Stimulated activated CD4-positive, alpha-beta T cell treated with anti-CD3 and anti-CD28 coated beads, Interleukin-4, amount 100 ng/mL, for 48 hours (primary cell): ENCODE measurements at places on chromosomes 2 and 18.
A peak's percentile ranks its signal among the peaks of the same experiment; 100 is the strongest.

DNA sequence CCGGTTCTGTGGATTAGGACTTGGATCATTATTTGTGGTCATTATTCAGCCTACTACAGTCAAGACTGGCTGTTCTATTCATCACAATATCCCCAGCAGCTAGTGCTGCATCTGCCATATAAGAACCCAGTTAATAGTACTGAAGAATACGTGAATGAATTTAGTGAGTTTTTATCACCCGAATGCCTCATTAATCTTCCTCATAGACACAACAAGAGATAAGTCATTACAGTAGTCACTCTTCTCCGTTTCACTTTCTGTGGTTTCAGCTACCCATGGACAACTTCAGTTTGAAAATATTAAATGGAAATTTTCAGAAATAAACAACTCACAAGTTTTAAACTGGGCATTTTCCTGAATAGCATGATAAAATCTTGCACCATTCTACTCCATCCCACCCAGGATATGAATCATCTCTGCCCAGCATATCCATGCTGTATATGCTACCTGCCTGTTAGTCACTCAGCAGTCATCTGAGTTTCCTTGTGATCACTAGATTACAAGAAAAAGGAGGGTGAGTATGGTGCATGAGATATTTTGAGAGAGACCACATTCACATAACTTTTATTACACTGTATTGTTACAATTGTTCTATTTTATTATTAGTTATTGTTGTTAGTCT lies 363.7 kb upstream of the CHAC2 start:
- DNase-seq = no peak

GRCh38 chr2:101081375-101081907 lies 69.7 kb downstream of the TBC1D8 start:
- DNase-seq = no peak

DNA sequence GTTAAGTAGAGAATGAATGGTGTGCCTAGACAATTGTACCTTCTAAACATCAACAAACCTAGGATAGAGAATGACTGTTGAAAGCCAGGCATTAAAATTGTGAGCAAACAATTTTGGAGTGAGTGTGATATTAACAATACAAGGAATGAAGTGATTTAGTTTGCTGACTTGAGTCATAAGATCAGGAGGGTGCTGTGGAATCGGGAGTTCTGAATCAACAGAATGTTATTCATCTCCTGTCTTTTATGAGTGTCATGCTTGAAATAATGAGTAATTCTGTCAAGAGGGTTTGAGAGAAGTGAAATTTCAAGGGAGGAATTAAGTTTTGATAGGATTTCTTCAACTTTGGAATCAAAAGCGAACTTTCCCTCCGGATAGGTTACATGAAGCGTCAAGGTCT lies 214.4 kb upstream of the DSEL start:
- no peak for DNase-seq

GRCh38 chr18:48932822-48933510 lies 17.8 kb downstream of the SMAD7 start:
- DNase-seq = no peak

GRCh38 chr2:42928161-42928691 lies 135.8 kb upstream of the HAAO start:
- DNase-seq = no peak

- DNase-seq = no peak
These were observed 13.3 kb downstream of the CNOT11 start for GRCh38 chr2:101265893-101266499.

GRCh38 chr2:208306291-208306690 lies 40.2 kb downstream of the PIKFYVE start:
- no peak for DNase-seq

- DNase-seq = no peak
These were observed 31.2 kb downstream of the MAP3K2 start for GRCh38 chr2:127356531-127356930.

- DNase-seq = no peak
These were observed 1.6 kb upstream of the ADNP2 start for GRCh38 chr18:80107426-80107825.

GRCh38 chr2:217179854-217180253 lies 320.0 kb upstream of the TNP1 start:
- DNase-seq = no peak

DNA sequence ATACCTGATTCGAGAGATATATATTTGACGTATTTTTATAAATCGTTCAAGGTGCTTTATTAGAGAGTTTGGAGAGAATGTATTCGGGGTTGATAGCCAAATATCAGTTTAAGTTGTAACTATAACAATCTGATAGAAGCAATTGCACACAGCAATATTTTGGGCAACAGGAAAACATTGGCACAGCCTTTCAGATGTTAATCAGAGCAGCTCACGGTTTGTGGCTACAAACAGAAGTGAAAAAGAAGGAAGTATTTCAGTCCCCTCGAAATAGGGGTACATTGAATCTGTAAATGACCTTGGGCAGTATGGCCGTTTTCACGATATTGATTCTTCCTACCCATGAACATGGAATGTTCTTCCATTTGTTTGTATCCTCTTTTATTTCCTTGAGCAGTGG lies 20.6 kb downstream of the SERPINB10 start:
- DNase-seq = no peak

DNA sequence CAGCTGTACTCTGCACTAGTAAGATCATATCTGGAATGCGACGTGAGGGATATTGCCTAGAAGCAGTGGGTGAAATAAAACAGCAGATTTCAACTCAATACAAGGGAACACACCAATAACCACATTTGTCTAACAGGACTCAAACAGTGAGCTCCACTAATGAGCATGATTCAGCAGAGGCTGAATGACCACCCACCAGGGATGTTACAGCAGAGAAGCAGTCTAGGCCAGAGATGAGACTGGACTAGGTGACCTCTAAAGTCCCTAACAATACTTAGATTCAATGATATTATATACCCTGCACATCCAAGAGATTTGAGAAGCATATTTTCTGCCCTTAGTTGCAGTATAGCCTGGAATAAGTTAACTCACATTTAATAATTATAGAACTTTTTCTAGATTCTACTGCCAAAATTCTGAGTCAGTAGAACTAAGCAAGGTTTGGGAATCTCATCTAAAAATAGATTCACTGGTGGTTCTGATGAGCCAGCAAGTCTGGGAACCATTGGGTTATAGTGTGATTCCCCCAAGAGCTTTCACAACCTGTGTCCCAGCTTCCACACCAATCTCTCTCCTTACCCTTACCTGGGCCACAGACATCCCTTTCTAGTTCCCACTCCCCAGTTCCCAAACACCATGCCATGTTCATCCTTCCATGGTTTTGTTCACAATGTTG lies 6.3 kb downstream of the THOC1 start:
- DNase-seq = no peak

- no peak for DNase-seq
These were observed 1242.4 kb upstream of the ACVR2A start for GRCh38 chr2:146602383-146602782.

DNA sequence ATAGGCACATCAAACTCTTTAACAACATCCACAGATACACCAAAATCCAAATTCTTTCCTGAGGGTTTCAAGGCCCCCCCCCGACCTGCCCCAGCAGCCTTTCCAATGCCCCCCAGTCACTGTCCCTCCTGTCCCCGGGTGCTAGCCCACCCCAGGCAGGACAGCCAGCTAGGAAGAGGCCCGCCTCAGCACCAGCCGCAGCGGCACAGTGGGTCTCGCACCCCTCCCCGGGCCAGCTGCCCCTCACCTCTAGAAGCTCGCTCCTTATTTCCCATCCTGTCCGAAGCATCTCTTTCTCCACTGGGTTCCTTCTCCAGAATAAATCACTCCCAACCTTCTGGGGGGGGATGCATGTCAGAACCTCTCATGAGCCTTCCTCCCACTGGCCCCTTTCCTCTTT lies 69.4 kb downstream of the FBXO15 start:
- no peak for DNase-seq

GRCh38 chr2:16012626-16013358 lies 72.4 kb downstream of the MYCN start:
- DNase-seq = no peak

GRCh38 chr2:24054366-24055010 lies 4.9 kb downstream of the FKBP1B start:
- DNase-seq = no peak

GRCh38 chr2:172226244-172227061 lies 123.8 kb upstream of the DLX2 start:
- no peak for DNase-seq

DNA sequence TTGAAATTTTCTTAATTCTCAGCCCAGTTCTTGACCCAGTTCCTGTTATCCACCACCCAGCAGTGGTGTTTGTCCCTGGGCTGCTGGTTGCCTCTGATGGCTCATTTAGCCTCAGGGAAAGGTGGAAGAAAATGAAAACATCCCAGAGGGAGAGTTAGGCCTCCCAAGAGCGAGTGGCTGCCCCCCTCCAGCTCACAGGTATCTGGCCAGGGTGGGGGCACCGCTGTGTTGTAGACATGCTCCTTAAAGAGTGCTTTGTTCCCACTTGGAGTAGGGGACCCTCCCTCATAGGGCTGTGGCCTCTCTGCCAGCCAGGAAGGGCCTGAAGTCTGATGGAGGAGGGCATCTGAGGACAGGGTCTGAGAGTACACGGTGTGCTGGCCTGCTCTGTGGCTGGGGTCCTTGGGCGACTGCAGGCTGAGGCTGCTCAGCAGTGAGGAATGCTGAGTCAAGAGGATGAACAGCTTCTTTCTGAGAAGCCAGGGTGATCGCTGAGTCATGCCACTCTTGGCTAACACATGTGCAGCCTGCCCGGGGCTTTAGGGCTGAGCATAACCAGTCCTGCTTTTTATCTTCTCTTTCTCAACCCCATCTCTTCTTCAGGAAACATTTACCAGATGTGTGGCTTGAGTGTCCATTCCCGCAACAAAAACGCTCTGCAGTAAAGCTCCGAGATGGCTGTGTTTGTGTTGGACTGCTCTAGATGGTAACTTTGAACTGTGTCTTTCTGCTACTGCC lies 72.3 kb downstream of the IL1R2 start:
- peak; percentile 35 for DNase-seq

GRCh38 chr18:12038639-12039539 lies 54.8 kb upstream of the ANKRD62 start:
- DNase-seq = peak; percentile 68

- DNase-seq = no peak
These were observed 78.0 kb upstream of the PNPT1 start for GRCh38 chr2:55771612-55772011.

- no peak for DNase-seq
These were observed 210.6 kb downstream of the CAMKMT start for GRCh38 chr2:44572196-44572900.

DNA sequence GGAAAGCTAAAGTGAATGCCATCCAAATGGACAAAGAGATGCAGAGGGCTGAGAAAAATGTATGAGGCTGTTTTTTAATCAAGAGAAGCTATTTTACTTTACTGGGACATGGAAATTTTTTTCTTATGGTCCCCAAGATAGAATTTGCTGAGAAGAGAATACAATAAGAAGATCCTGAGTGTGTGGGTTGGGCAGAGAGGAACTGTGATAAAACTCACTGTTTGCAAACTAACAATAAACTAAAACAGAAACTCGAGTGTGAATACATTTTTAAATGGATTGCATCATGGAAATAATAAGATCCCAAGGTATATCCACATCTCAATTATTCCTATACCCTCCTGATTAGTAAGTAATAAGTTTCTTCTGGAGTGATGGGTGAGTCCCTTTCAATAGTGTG lies 4.4 kb downstream of the NEB start:
- no peak for DNase-seq

- no peak for DNase-seq
These were observed 3.4 kb downstream of the RPS27A start for GRCh38 chr2:55235724-55236538.

GRCh38 chr2:211453311-211453887 lies 897.0 kb downstream of the CPS1 start:
- DNase-seq = no peak

- DNase-seq = no peak
These were observed 409.2 kb upstream of the TCF4 start for GRCh38 chr18:55997151-55997561.

GRCh38 chr2:127649100-127649611 lies 3.2 kb downstream of the GPR17 start:
- no peak for DNase-seq

DNA sequence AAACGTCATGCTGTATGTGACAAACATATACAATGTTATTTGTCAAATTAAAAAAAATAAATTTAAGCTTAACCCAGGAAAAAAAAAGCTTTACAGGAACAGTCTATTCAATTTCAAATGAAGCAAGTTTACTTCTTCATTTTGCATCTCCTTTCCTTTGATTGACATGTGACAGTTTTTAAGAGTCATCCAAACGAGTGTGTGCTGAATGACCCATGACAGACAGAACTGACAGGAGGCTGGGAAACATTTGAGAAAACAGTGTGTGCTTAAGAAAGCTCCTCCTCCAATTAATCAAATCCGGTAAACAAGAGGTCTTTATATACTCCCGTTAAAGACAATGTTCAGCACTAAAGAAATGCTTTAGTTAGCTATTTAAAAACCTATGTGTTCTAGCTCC lies 177.7 kb downstream of the SRBD1 start:
- DNase-seq = no peak

DNA sequence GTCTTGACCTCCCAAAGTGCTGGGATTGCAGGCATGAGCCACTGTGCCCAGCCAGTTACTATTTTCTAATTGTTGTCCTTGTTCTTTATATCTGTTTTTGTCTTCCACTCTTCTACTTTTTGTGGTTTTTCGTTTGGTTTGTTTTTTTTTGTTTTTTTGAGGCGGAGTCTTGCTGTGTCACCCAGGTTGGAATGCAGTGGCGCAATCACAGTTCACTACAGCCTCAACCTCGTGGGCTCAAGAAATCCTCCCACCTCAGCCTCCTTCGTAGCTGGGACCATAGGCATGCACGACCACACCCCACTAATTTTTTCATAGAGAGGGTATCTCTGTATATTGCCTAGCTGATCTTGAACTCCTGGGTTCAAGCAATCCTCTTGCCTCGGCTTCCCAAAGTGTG lies 100.7 kb downstream of the EHBP1 start:
- no peak for DNase-seq

DNA sequence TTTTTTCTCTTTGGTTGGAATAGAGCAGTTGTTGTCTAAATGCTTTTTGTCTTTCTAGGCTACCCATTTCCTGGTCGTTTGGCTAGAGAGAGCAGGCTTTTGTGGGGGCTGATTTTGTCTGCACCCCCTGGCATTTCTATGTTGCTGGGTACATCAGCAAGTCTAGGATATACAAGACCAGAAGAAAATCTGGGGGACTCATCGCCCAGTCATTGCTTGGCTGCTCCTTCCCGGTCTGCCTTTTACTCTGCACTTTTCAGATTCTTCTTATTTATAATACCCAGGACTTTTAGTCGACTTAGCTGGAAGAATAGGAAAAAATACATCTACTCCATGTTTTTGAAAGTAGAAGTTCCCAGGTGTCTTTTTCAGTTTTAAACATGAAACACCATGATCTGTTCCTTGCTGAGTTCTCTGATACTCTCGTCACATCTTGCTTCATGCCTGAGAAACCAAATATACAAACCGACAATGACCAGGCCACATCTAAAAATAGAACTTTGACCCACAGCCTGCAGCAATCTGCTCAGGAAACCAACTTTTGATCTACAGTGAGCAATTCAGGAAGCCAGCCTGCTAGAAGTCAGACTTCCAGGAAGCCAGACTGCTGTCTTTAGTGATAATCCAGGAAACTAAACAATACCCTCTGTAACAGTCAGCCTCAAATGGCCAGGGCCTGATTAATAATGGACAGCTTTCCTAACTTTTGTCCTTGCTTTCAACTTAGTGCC lies 163.8 kb upstream of the MEX3C start:
- no peak for DNase-seq

- no peak for DNase-seq
These were observed 91.9 kb downstream of the PPP1R1C start for GRCh38 chr2:182077448-182078142.
